Stromal cell of bone marrow (primary cell): ENCODE measurements at places on chromosomes 12 and 14.

GRCh38 chr14:101350021-101350420, 211.3 kb upstream of the DIO3 start:
- DNase-seq, result no peak

GRCh38 chr12:70652451-70652850, 15.2 kb upstream of the PTPRB start:
- DNase-seq, result no peak

DNA sequence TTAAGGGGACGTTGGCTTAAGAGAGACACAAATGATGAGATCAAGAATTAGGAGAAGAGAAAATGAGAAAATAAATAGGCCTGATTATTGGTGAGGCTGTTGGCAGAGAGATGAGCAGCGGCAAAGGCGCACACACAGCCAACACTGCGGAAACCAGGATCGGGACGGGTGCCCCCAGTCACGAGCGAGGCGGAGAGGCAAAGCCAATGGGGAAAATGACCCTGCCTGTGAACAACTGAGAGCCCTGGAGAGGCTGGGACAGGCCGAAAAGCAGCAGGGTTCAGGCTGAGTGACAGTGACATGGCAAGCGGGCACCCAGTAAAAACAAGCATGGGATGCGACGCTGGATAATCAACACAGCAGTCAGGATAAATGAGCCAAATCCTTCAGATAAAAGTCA, 21.0 kb downstream of the SLC15A4 start:
- no peak for DNase-seq

GRCh38 chr12:110498984-110499706, 2.8 kb downstream of the VPS29 start:
- DNase-seq, result peak; percentile 27

- DNase-seq, result no peak
Observed at GRCh38 chr12:62912644-62913043, 22.3 kb downstream of the PPM1H start.

DNA sequence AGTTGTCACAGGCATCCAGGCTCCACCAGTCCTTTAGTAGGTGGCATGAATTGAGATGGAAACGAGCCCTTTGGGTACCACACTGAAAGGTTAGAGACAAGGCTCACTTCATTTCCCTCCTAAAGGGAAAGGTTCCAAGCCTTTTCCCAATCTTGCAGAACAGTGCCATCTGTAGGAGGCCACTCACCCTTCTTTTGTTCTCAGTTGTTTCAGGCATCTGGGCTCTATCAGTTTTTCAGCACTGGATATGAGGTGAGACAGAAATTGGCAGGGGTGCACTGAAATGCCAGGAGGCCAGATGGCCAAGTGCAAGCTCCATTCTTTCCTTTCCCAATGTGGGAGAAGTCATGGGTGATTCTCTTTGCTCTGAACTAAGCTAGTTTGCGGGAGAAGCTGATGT, 15.2 kb downstream of the FBXO33 start:
- no peak for DNase-seq

DNA sequence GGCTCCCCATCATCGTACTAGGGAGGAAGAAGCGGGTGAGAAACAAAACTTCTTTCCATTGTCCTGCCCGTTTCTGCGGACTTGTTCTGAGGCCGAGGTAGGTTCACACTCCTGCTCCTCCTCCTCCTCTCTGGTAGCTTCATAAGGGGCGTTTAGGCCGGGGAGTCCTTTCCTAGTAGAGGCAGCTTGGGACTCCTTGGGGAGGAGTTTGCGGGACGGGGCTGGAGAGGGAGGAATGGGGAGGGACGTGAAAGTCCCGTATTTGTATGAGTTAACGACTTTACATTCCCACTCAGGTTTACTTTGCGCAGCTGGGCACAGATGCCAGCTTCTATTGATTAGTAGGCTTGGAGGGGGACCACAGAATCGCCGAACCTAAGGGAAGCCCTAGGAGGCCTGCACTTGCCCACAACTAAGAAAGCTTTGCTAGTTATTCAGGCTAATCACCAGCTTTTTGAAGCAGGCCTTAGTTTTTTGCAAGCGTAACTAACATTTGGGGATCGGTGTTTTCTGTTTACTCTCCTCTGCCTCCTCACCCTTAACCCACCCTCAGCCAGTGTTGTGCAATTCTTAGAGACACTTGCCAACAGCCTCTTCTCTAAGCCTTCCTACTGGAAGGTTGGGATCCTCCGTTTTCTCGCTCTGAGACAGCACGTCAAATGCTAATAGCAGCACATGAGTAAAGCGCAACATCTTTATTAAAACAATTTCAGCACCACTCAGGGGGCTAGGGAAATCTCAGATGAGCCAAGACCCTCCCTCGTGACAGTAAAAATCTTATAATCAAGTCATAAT, 499 bp downstream of the RNASE4 start:
- DNase-seq, result peak; percentile 38

DNA sequence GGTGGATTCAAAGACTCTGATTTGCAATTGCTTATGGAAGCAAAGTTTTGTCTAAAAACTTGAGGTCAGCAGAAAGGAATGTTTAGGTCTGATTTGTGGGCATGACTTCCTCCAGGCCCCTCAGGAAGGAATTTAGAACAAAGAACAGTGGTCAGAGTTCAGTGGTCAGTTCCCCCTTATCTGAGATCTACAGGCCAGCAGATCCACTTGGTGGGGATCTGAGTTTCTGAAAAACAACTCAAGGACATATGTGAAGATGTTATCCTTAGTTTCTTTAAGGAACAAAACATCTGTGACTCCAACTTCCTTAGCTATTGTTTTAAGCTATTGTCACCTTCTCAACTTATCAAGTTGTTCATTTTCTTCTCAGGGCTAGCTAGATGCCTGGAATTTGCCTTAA, 28.0 kb upstream of the NAA30 start:
- DNase-seq, result no peak

GRCh38 chr12:116492703-116493324, 66.4 kb upstream of the MAP1LC3B2 start:
- peak; percentile 72 for DNase-seq

- peak; percentile 100 for DNase-seq
Observed at GRCh38 chr12:13196130-13196921, at the start of gene EMP1. TSS of gene EMP1 (plus strand) at chr12:13196726. CDS start at chr12:13211511, 14,785 bp downstream.

DNA sequence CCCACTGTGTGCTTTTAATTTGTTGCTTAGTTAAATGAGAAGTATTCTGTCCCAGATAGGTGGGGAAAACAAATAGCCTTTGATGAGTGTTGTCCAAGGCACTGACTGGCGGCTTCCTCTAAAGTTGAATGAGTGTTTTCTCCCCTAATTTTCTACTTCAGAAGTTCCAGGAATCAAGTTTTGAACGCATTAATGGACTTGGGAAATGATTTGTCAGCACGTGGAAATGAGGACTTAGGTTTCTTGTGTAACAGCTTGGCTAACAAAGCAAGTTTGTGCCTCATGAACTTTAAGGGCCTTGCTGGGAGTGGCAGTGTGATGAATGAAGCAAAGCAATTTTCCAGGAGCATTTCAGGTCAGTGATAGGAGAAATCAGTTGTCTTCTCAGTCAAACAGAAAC, 56.9 kb downstream of the LIN52 start:
- peak; percentile 33 for DNase-seq

- DNase-seq, result no peak
Observed at GRCh38 chr12:42958291-42958674, 368.7 kb upstream of the PRICKLE1 start.

GRCh38 chr12:90024262-90024661, 315.6 kb upstream of the ATP2B1 start:
- no peak for DNase-seq

GRCh38 chr12:72268386-72268785, 3.8 kb upstream of the TRHDE start:
- no peak for DNase-seq

DNA sequence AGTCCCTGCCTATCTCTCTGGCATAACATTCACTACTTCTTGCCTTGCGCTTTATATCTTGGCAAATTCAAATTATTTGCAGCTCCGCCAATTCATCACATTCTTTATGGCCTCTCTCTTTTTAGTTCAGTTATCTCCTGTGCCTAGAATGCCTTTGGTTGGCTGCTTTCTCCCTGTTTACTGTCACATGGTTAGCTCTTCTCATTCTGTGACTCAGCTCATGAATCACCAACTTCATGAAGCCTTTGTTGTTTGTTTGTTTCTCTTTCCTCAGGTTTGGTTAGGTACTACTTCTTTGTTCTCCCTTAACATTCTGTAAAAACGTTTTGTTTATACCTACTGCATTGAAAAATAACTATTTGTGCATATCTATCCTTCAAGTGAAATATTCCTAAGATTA, 376.5 kb upstream of the GARIN6 start:
- no peak for DNase-seq

DNA sequence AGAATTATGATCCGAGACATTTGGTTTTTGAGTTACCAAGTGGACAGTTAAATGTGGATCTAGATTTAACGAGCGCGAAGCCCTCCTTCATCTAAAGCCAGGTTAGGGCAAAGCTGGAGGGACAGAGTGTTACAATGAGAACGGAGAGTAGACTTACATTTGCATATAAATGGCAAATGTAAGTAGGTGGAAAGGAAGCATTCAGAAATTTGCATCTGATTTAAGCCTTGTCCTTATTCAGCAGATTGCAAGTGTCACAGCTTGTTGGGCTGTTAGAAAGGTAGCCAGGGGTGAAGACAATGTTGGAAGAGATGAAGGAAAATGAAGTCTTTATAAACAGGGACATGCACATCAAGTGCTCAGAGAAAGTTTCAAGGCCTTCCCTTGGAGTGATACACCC, 806.2 kb downstream of the GALC start:
- no peak for DNase-seq

DNA sequence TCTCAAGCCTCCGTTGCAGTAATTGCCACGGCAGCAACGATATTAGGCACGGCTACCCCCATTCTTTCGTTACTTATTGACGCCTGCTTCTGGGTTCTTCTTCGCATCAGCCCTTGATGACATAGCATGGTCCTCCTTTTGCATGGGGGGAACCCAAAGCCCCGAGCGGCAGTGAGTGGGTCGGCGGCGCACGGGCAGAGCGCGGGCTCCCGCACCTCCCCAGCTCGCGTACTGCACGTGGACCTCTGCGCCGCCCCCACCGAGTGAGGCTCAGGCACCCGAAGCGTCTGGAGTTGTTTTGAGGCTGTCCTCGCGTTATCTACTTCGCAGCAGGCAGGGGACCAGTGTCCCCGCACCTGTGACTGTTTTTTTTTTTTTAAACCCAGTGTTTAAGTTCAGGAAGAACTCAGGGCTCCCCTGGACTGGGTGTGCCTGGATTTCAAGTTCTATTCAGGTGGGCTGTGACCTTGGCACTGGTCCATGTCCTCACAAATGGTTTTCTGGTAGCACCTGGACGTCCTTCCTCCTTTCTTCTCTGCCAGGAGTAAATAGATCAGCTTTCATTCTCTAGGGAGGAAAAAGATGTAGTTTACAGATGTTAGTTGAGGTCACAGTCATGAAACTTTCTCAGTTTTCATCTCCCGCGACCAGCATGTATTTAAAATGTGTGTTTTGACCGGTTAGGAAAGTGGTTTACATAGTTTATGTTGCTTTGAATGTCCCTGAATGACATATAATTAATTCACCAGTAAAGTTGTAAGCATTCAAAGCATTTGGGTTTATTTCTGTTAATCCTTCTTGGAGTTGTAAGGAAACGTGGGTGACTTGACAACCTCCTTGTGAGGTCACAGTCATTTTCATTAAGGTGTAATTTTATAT, 1.4 kb upstream of the FOXN4 start:
- DNase-seq, result no peak

DNA sequence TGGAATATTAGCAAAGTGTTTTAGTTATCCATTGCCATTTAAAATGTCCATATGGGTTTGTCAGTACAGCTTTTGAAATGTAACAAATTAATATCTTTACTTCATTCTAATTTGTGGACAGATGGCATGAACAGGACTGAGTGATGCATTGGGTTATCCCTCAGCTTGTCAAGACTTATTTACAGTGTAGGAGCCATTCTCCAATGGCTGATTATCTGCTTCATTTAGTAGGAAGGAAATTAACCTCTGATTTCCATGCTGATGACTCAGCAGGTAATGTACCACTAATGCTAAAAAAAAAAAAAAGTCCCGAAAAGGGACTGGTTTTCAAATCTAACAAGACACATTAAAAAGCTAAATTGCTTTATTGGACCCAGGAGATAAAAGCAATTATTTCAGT, 1149.0 kb upstream of the USP15 start:
- no peak for DNase-seq

- no peak for DNase-seq
Observed at GRCh38 chr12:55697686-55698085, 10.0 kb downstream of the ITGA7 start.

DNA sequence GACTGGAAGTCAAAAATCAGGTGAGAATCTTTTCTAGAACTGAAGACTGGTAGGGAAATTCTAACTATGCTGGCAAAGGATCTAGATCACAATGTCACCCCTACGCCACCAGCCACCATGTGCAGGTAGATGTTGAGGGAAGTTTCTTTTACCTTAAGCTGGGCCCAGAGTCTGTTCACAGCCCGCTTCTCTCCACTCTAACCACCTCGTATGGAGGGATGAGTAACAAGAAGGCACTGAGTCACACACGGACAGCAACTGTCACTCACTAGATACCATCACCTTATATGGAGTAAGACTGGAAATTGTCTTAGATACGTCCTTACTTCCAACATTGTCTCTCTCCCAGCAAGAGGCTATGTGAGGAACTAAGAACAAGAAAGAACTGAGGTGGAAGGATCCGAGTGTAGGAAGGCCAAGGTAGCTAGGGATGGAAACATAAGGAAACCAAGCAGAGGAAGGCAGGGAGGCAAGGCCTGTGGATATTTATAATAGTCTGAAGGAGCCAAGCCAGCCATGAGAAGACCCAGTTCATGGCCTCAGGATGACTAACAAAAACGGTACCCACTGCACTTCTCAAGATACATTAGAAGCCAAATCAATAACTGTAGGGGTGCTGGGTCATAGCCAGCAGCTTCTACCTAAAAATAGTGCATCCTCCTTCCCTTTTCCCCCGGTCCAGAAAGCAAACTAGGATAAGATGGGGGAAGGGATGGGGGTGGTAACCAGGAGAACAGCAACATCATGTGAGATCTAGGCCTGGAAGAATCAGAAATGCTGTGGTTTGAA, 15.5 kb downstream of the REM2 start:
- peak; percentile 48 for DNase-seq

DNA sequence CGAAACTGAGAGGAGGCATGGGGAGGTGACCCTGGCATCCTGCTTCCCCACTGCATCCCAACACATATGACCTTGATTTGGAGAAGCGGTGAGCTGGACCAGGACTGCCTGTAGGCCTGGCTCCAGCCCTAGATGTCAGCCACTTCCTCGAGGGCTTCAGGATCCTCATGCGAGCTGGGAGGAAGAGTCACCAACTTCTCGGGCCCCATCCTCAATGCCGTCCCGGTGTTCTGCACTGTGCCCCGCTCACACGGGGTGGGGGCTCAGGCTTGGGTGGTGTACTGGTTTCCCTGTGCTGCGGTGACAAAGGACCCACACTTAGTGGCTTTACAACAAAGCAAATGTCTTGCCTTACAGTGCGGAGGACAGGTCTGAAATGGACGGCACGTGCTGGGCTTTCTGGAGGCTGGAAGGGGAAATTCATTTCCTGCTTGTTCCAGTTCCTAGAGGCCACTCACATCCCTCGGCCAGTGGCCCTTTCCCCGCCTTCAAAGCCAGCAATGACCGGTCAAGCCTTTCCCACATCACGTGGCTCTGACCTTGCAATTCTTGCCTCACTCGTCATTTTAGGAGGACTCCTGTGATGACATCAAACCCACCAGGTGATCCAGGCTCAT, 298.1 kb upstream of the RTL1 start:
- DNase-seq, result no peak

GRCh38 chr14:68043752-68044151, 224.2 kb downstream of the RAD51B start:
- DNase-seq, result no peak
